ENCODE measurements at places on chromosomes 11 and 22. TPM values are rescaled to one million over a fixed set of nuclear protein-coding genes. Genes with fewer than 3 reads are reported as not detected.
A peak's percentile ranks its signal among the peaks of the same experiment; 100 is the strongest.

SPDYC gene
- not detected for total RNA-seq

DNA sequence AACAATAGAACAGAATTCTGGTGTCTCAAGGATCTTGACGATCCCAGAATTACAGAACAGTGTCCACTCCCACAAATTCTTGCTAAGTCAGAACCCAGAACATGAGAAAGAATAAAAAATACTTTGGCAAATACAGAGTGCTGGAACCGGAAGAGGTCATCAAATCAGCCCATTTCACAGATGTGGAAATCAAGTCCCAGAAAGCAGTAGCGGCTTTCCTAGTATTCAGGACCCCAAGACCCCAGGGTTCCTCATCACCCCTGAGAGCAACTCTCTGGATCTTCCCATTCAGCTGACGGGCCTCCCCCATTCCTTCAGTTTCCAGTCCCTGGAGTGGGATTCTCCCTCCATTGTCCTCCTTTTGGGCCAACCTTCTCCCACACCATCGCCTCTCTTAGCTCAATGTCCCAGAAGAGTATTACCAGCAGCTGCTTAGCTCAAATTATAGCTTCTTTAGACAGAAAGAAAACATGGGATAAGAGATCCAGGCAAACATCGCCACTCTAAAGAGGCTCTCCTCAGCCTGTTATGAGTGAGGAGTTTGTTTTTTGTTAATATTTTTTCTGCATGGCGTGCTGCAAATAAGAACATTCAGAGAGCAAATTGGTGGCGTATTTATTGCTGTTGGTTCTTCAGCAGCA is 268.3 kb downstream of the MN1 start:
- DNase-seq, result no peak

GRCh38 chr11:13227676-13228255 is 49.8 kb upstream of the BMAL1 start:
- DNase-seq, result no peak

DNA sequence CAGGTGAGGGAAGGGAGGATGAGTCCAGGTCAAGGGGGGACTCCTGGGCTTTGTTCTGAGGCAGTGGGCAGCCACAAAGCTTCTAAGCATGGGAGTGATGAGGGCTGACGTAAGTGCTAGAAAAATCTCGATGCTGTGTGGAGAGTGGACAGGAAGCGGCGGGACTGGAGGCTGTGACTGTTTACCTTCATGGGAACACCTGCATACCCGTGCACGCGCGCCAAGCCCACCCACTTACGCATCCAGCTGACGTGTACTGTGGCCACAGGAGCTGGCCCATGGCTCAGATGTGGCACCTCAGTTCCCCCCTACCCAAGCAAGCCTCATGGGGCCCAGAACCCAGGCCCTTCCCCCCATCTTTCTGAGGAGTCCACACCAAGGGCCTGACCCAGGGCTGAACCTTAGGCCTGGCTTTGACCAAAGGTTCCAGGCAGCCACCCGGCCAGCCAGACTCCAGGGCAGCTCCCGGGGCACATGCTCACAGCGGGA is 14.0 kb downstream of the MYRF start:
- no peak for DNase-seq

IRAG1 gene
- total RNA-seq, result 348 TPM

- no peak for DNase-seq
These were observed 136.0 kb downstream of the SWAP70 start for GRCh38 chr11:9799886-9800285.

DNA sequence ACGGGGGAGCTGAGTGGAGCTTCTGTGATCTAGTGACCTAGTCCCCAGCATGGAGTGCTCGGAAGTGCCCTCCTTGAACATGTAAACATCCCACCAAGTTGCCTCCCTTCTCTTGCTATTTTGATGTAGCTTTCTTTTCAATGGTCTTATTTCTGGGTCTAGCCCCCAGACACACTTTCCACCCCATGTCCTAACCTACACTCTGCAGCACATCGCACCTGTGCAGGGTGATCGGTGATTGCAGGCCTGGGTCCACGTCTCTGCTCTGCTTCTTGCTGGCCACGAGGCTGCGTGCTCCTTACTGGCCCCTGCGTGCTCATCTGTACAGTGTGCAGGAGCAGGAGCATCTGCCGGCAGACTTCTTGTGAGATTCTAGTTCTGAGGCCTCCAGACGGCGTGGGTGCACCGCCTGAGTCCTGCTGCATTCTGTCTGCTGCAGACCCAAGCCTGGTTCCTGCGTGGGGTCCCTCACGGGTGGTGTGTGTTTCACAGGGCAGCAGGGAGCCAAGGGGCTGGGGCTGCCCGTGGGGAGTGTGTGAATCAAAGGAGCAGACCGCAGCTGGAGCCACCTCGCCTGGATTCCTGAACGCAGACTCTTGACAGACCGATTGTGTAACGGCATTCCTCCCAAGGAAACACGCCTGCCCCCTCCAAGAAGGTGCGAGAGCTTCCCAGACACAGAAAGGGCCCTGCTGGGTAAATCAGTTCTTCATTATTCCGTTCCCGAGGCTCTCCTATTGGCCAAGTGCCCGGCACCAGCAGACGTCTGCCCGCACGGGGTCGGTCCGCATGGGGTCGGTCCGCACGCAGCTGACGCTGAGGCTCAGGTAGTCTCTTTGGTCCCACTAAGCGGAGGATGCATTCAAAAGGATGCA is 44.4 kb upstream of the MYEOV start:
- no peak for DNase-seq

DNA sequence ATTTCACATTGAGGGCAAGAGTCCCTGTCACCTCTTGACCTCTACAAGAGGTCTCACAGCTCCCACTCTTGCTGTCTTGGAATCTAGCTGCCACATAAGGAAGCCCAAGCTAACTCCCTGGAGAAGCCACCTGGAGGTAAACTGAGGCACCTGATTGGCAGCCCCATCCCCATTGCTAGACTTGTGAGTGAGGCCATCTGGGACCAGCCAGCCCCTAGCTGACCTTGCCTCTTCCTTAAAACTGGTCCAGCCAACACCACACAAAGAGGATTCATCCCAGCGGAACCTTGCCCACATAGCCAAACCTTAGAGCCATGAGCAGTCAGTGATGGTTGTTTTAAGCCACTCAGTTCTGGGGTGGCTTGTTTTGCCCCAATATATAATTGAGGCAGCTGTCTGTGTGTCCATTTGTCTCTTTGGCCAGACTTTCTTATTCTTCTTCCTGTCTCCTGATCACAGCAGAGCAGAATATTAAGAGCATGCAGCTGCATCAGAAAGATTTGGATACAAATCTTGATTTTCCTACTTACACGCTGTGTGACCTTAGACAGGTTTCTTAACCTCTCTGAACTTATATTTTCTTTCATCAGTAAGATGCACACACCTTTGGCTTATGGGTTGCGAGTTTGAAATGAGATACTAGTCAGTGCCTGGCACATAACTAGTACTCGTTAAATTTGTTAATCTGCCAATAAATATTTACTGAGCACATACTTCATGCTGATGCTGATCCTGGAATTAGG is 74.3 kb upstream of the TP53I11 start:
- DNase-seq, result no peak

DNA sequence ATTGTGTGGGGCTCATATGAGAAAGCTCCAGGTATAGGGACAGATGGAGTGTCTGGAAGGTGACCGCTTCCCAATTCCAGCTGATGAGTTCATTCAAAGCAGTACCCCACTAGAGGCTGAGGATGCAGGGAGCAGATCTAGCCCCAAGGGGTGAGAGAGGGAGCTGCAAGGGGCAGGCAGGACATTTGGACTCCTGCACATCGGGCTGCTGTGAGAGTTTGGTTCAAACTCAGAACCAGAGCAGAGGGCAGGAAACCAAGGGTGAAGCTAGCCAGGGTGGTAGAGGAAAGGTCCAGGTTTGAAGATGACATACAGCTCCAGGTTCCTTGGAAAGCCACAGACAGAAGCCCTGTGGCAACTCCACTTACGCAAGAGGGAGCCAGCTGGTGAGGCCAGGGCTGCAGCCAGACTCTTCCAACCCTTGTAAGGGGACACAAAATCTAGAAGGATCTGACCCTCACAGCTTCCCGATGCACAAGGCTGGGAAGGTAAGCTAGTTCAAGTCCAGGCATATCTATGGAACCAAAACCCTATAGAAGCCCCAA is 1.9 kb downstream of the CSNK2A3 start:
- no peak for DNase-seq

GRCh38 chr11:72327606-72328005 is 83.6 kb upstream of the PHOX2A start:
- DNase-seq, result no peak

- no peak for DNase-seq
These were observed 344.5 kb downstream of the LARGE1 start for GRCh38 chr22:33575771-33576170.

PTGDR2 gene
- not detected for total RNA-seq

OR10A2 gene
- not detected for total RNA-seq

DNA sequence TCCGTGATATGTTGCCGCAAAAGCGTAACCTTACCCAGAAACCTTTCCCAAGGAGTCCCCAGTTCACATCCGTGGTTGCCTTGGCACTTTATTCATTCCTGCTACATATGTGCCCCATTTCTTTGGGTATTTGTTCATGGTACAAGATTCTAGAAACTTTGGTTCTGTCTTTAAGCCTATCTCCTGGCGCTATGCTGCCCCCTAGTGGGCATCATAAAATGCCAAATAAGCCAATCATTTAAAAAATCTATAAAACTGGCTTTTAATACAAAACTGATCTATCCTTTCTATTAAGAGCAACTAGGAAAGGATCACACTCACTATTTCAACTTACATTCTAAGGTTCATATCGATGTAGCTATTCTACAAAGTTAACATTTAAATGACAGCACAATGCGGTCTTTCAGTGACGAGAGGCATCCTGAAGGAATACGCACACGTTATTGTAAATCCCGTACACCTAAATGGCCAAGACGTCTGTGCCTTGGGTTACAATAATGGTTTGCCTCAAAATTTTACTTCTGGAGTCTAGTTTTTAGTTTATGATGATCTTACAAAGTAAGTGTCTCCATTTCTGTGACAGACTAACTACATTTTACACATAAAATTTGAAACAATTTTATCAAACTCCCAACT is 16.2 kb downstream of the PIWIL3 start:
- no peak for DNase-seq

DNA sequence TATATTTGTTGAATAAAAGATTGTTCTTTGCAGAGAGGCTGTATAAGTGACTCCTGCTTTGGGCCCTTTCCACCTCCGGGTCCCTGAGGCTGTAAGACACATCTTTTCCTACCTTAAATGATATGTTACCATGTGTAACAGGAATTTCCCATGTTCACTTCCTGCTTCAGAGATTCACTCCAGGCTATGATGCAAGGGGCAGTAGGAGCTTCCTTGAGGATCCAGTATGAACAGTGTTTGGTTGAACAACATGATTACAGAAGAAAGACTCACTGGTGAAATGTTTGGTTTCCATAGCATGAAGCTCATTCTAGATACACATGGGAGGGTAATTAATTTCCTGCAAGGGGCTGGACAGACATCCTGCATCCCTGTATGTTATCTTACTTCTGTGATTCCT is 25.6 kb upstream of the ZDHHC13 start:
- no peak for DNase-seq

GRCh38 chr22:17423616-17424015 is 54.4 kb downstream of the CECR2 start:
- no peak for DNase-seq

- DNase-seq, result peak; percentile 84
These were observed 47.0 kb downstream of the GAB2 start for GRCh38 chr11:78370406-78371172.
